ENCODE measurements at places on chromosomes 6 and 20.

DNA sequence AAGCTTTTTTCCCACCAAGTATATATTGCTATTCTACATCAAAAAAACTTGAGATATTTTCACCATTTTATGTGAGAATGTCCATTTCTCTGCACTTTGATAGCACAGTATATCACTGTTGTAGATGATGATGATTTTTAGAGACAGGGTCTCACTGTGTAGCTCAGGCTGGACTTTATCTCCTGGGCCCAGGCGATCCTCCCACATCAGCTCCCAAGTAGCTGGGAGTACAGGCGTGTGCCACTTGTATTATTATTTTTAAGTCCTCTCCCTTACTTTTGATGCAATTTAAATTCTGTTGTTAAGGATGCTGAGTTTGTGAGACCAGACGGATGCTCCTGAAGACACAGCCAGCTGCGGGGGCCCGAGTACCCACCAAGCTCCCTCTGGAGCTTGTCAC, 326.8 kb downstream of the QKI start:
- DNase-seq, result no peak

DNA sequence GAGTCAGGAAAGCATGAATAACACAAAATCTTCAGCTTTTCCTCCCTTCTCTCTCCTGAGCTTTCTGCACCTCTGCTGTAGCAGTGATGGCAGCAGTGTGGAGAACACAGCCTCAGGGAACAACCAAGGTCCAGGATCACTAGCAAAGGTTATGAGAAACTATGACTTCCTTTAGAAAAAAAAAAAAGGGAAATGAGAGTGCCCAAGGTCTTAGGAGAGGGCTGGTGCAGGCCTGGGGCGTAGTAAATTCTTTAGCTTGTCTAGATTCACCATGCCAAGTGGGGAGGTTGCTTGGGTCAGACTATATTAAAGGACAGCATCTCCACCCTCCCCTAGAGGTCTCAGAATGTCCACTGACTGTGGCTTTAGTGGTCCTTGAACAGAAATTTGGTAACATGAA, 40.4 kb upstream of the POLR1H start:
- DNase-seq, result no peak

DNA sequence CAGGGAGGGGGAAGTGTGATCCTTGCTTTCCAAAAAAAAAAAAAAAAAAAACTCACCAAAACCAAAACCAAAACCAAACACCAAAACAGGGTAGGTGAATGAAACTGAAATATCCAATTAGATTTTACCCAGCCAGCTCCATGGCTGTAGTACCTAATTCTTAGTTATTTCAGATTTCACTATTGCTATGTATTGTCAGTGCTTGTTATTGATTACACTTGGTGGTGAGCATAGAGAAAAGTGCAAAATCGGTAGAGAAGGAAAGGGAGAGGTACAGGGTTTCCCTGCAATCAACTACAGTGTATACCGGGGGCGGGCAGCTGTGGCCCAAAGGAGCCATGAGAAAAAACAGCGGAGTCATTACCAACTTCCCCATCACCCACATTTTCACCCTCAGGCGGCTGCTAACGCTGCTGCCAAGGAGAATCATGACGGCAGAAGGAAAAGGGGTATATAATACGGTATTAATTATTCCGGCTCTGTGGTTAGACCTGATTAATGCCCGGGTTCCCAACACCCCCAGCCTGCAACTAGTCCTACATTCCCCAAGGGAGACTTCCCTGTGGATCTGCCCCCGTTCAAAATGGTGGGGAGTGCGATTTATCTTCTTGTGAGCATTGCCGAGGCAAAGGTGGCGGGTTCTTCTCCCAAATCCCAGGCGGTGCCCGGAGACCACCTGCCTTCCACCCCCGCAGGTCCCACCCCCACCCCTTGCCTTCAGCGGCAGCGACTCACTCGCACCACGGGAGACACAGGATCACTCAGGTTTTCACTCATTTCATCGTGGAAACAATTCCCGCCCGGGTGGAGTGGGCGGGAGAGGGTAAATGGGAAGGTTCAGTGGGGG, at the start of gene C6orf62:
Gene C6orf62, minus strand, starts transcription at position 30 of the 847 bp plus-strand sequence. CDS start 486 bp downstream, outside the sequence.
- peak; percentile 63 for DNase-seq

- DNase-seq, result peak; percentile 55
Observed at GRCh38 chr6:7086488-7086887, 21.3 kb upstream of the RREB1 start.

DNA sequence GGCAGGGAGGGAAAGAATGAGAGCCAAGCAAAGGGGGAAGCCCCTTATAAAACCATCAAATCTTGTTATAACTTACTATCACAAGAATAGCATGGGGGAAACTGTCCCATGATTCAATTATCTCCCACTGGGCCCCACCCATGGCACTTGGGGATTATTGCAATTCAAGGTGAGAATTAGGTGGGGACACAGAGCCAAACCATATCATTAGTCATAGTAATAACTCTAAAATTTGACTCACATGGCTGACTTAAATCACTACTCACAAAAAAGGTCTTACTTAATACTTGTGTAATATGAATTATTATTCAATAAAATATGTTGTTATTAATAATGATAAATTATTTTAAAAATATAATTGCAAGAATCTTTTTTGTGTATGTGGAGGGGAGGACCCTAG, 178.1 kb upstream of the TCF21 start:
- DNase-seq, result no peak

DNA sequence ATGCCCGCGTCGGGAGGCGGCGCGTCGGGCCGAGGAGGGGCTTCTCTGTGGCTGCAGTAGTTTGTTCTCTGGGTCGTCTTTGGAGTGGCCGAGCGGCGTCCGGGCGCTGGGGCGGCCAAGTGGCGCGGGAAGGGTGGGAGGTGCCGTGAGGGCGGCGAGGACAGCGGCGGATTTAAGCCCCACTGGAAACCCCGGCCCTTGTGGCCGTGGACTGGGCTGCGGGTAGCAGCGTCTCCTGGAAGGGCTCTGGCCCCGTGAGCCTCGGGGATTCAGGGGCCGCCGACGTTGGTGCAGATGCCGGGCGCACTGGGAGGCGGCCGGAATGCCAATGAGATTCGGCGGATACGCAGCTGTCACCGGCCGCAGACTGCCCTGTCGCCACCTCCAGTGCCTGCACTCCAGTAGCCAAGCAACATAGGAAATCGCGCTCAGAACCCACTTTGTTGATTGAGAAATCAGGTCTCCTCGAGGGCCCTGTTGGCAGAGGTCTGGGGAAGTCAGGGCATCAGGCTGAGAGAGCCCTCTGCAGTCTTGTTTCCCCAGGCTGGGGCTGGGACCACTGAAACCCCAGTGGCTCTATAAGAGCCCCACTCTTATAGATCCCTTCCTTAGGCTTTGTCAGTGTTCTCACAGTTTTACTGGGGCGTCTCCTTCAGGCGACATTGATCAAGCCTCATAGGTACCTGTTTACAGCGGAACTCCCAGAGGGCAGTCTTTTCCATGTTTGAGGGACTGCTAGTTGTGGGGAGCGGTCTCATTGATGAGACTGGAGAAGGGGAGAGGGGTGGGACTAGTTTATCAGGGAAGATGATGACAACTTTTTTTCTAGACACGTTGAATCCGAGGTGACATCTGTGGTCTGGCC, 642 bp downstream of the GZF1 start:
- DNase-seq, result no peak

DNA sequence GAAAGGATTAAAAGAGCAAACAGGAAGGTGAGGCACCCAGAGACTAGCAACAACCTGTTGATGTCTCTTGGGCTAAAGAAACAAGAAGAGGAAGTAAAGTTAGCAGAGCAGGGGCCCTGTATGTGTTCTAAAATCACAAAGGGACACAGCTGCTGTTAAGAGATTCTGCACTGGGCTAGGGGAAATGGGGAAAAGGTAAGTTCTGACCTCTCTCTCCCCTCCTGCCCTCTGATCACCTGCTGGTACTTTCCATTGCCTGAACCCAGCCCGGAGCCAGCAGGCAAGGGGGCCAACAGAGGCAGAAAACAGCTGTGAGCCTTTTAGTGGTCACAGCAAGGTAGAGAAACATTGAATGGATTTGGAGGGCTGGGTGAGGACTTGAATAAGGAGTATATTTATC, 13.5 kb upstream of the CNR1 start:
- no peak for DNase-seq

GRCh38 chr20:18496042-18496441, 983 bp downstream of the RBBP9 start:
- DNase-seq, result no peak

DNA sequence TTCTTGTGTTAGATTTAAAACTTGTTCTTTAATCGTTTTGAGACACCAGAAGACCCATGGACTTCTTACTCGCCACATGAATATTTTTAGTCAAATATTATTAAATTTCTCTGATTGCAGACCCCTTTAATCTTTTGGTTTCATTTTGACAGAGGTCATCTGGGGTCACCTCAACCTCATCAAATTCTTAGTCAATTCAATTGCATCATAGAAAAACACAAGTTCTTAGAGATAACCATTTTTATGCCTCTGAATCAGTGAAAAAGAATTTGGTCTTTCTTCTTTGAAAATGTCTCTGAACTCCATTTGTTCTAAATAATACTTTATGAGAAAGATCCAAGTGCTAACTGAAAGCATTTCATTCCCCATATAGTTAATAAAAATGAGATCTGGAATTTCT, 55.2 kb upstream of the CBLN4 start:
- no peak for DNase-seq

DNA sequence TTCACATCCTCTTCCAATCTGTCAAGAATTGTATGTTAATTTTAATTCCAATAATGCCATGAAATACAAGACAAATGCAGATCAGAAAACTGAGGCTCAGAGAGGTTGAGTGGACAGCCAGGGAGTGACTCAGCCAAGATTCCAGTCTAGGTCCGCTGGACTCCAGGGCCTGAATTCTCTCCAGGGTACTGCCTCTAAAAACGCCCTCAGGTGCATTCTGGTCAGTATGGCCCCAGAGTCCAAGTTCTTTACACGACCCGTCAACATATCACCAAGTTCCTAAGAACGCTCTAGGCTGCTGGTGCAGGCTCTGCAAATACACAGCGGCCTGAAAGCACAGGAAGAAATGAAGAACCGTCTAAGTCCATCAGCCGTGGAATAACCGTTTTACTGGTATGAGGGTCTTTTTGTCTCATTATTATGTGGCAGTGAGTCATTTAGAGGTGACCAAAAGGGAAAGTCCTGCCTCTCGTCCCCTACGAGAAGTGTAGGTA, 709 bp upstream of the ASXL1 start:
- no peak for DNase-seq

DNA sequence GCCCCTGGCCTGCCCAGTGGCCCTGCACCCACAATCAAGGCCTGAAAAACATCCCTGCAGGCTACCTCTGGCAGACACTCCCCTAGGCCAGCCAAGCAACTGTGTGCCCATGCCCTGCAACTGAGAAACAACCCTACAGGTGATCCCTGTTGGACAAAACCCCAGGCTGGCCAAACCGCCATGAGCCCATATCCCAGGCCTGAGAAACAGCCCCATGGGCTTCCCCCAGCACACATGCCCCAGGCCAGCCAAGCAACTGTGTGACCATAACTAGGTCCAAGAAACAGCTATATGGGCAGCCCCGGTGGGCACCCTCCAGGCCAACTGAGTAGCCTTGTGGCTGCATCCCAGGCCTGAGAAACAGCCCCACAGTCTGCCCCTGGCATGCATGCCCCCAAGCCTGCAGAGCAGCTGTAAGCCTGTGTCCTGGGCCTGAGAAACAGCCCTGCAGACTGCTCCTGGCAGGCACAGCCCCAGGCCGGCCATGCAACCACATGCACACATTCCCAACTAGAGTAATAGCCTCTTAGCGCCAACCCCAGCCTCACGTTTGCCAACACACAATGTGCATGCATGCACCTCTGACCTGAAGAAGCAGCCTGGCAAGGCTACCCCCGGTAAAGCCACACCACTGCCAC, 41.0 kb upstream of the SRSF6 start:
- DNase-seq, result no peak

DNA sequence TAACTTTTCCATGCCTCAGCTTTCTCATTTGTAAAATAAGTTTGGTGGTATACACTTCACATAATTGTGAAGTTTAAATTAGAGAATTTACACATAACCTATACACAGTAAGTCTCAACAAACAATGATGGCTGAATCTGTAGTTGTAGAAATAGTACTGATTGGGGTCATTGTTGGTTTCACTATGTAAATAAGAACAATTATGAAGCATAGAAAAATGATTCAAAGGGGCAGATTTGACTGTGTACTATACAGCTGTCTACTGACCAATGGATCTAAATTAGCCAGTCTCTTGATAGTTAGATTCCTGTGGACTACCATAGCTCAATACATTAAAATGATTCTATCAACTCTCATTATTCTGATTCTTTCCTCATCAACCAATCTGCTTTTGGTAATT, 181.1 kb upstream of the STXBP5 start:
- no peak for DNase-seq

GRCh38 chr6:114375541-114376192, 32.8 kb upstream of the HS3ST5 start:
- DNase-seq, result no peak

GRCh38 chr6:110446405-110446804, 30.0 kb downstream of the SLC22A16 start:
- DNase-seq, result no peak

- no peak for DNase-seq
Observed at GRCh38 chr6:42335896-42336295, 115.8 kb downstream of the TRERF1 start.

- DNase-seq, result no peak
Observed at GRCh38 chr20:48684501-48685041, 143.2 kb downstream of the PREX1 start.
